ENCODE measurements at places on chromosomes 5 and 9.

GRCh38 chr9:89872426-89872912 is 267.7 kb downstream of the GADD45G start:
- no peak for DNase-seq

- peak; percentile 67 for DNase-seq
Observed at GRCh38 chr9:114653556-114654159, 3.9 kb downstream of the TEX53 start.

DNA sequence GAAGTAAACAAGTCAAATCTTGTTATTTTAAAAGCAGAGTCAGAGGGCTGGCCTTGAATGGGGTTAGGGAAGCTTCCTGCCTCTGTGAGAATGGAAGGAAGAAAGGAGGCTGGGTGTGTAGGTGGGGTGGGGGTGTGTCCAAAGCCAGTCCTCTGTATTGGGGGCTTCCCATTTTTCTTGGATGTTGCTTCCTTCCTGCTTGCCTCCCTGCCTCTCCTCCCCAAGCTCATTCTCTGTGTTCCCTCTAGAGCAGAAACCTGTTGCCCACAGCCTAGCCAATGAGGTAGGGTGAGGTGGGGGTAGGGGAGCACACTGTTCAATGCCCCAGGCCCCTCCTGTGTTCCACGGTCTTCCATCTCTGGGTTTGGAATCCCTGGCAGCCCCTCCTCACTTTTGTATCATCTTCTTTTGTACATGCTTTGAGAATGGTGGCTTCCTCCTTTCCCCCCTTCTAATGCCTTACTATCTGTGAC is 39.7 kb downstream of the SNX24 start:
- DNase-seq, result no peak

DNA sequence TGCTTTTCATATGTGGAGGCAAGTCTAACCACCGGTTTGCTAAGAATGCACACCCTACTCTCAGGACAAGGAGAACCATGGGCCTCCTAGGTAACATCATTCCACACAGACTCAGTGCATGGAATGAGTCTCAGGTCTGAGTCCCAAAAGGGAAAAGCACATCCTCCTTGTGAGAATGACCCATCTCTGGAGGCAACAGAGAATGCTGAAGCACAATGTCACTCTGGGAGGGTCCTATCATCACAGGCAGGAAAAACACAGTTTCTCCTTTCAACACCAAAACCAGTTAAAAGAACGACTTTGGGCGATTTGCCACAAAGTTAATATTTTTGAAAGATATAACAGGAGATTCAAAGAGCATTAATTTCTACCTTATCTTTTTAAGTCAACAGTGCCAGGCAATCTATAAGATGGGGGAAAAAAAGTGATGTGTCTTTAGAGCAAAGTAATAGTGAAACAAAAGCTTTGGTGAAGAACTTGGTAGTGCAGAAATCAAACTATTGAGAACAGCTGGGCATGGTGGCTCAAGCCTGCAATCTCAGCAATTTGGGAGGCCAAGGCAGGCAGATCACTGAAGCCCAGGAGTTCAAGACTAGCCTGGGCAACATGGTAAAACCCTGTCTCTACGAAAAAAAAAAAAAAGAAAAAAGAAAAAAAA is 97.3 kb downstream of the OXCT1 start:
- DNase-seq, result no peak

GRCh38 chr9:133122605-133122934 is 1.5 kb upstream of the RALGDS start:
- DNase-seq, result no peak

DNA sequence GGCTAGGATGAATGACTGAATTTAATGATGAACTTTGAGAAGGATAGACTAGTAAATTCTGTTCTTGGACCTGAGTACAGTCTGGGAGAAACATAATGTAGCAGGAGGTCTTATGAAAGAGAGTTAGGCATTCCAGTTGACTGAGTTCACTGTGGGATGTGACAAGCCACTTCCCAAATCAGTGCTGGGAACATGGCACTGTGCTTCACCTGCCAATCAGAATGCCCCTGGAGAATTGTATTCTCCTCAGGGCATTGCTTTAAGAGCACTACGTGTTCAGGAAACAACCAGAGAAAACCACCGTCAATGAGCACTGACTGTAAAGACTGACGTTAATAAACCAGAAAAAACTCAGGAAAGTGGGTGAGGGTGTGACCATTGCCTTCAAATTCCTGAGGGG is 1.2 kb downstream of the CCDC107 start:
- DNase-seq, result no peak

GRCh38 chr5:180324601-180324950 is 28.6 kb downstream of the GFPT2 start:
- DNase-seq, result no peak

- DNase-seq, result no peak
Observed at GRCh38 chr9:6449645-6450044, 36.6 kb downstream of the UHRF2 start.

DNA sequence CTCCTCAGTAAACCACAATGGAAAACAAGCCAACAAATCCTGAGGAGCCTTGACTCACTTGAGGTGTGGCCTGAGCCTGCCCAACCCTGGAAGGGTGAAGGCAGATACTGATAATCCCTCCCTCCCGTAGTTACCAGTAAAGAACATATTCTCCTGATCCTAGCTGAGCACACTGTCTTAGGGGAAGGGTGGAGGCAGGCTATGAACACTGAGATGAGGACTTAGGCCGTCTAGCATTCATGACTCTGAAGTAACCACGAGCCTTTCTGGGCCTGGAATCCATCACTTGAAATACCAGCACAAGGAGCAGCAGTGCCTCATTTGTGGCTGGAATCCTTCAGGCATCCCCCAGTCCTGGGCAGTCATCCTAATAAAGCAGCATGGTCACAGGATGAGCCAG is 124.5 kb upstream of the PRLR start:
- no peak for DNase-seq

GRCh38 chr5:62093976-62094375 is 212.0 kb upstream of the KIF2A start:
- no peak for DNase-seq

DNA sequence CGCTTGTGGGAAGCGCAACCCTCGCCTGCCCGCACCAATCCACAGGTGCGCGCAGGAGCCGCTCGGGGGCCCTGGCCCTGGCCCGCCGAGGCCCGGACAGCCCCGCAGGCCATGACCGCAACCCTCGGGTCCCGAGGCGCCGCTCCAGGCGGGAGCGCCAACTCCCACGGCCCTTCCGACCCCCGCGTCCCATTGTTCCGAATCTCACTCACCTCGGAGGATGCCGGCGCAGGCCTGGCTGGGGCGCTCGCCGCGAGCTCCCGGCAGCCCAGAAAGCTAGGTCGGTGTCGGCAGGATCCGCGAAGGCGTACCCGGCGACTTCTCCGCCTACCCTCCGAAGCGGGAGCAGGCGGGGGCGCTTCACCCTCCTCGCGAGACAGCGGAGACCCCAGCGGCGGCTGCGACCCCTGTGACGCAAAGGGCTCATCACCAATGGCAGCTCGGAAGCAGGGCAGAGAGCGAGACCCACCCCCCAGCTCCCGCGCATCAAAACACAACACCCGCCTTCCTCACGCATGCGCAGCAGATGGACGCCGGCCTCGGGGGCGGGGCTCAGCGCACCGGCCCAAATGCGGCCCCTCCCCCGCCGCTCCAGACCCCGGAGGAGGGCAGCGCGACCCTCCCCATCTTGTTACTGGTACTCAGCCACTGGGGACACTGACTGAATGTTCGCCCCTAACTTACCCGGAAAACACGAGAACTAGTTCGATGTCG is 1.4 kb upstream of the SMIM27 start:
- peak; percentile 89 for DNase-seq

DNA sequence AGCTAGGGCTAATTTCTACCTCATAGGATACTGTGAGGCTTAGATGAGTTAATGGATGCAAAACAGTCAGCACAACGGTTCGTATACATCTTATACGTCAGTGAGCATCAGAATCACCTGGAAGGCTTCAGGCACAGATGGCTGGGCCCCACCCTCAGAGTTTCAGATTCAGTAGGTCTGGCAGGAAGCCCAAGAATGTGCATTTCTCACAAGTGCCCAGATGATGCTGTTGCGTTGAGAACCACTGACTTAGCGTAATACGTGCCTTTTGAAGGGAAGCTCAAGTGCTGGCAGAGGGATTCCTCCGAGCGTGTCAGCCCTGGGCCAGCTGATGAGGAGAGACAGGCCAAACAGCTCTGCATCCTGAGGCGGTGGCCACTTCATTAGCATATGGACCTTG is 117.1 kb upstream of the WWC1 start:
- DNase-seq, result no peak

DNA sequence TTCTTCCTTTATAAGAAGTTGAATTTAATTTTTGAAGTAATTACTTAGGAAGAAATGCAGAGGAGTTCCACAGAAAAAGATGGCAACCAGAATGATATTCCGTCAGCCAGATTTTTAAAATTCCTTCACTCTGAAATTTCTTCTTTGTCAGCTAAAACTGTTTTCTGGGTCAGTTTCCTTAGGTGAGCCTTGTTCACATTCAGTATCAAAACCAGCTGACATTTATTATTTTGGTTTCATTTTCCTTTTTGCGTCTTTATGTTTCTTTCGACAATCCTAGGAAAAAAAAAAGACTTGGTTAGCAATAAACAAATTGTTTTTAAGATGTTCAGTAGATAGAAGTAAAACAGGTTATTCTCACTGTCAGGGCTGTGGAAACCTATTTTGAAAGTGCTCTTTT is 4.1 kb upstream of the IARS1 start:
- DNase-seq, result no peak

DNA sequence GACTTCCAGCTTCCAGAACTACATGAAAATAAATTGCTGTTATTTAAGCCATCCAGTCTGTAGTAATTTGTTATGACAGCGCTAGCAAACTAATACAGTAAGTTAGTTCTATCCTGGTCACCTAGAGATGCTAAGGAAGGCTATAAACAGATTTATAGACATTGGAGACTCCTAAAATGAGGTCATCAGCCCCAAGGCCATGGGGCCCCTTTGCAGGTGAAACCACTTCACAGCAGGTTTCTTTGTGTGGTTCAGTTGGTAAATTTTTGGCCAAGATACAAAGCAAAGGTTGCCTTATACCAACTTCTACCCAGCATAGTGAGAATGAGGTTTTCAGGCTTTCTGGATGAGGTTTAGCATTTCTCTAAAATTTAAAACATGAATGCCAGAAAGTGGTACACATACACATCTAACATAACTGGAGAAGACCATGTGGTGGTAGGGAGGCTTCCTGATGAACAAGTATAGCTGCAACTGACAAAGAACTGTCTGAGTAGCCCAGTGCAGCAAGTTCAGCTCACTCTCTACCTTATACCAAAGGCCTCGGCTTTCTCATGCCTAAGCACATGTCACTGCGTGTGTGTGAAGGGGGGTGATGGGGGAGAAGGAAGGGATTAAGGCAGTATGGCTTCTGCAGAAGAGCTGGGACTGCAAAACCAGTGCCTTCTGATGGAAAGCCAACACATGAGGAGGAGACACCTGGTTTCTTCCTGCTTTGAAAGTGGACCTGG is 264.6 kb upstream of the TAS2R1 start:
- no peak for DNase-seq

DNA sequence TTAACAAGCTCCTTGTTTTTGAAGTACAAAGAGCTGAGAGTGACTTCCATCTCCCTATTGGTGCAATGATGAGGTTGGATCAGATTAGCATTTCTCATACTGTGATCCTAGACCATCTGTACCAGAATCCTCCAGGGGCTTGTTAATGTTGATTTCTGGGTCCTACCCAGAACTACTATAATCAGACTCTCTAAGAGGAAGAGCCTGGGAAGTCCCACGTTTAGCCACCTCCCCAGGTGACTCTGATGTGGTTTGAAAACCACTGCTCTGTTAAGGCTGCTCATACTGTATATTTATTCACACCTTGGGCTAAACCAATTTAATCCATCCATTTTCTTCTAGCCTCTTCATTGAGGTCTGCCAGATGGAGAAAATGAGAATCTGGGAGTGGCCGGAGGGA is 49.6 kb upstream of the SMIM32 start:
- DNase-seq, result no peak

GRCh38 chr5:166758151-166758550 is 1533.3 kb upstream of the WWC1 start:
- no peak for DNase-seq

GRCh38 chr5:6837519-6838110 is 124.4 kb downstream of the TENT4A start:
- no peak for DNase-seq

DNA sequence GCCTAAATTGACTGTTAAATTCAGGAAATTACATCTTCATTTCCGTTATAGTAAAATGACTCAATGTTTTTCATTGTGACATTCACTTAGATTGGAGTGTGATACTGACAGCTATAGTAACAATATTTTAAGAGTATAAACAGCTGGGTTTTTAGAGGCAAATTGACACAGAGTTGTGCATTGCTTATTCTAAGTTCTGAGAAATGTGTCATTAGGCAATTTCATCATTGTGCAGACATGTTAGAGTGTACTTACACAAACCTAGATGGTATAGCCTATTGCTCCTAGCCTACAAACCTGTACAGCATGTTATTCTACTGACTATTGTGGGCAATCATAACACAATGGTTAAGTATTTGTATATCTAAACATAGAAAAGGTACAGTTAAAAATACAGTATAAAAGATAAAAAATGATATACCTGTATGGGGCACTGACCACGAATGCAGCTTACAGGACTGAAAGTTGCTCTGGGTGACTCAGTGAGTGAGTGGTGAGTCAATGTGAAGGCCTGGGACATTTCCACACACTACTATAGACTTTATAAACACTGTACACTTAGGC is 132.7 kb downstream of the PDE4D start:
- DNase-seq, result no peak

GRCh38 chr5:148311484-148311883 is 739 bp upstream of the SPINK7 start:
- no peak for DNase-seq

DNA sequence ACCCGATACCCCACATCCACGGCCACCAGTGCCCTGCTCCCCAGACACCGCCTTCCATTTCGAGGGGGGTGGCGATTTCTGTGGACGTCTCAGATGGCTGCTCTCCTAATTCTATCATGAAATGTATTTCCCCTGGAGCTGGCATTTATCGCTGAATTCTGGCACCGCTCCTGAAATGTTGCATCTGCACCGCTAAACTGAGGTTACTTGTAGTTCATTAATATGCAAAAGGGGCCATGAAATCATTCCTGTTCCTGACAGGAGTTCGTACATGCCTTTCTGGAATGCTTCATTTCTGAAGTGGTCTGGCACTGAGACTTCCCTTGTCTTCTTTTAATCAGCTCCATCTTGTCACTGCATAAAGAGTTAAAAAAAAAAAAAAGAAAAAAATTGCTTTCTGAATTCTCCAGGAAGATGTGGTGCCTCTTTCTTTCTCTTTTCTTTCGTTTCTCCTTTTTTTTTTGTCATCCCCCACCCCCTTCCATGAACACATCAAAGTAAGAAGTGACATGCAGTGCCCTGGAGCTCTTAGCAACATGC is 97.7 kb upstream of the SMARCA2 start:
- DNase-seq, result no peak

DNA sequence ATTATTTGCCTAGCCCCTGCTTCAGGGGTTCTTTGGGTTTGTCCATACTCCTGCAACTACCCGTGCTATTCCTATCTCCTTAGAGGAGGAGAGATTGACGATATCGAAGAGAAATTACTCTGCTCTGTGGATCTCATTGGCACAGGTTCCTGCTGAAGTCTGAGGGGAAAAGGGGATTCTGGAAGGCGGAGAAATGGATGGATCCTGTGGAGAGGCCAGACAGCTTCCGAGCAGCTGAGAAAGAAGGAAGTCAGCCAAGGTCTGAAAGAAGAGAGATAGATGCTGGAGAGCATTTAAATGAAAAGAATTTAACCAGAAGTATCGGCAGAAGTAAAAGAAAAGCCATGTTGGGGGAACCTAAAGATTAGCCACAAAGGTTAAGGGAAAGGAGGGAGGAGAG is 40.4 kb upstream of the SPATA31C2 start:
- no peak for DNase-seq

GRCh38 chr9:111020594-111020993 is 17.7 kb downstream of the LPAR1 start:
- no peak for DNase-seq

GRCh38 chr5:172769616-172770373 is 1.2 kb downstream of the DUSP1 start:
- no peak for DNase-seq
